ENCODE measurements at places on chromosomes 13 and 19. TPM values are rescaled to one million over a fixed set of nuclear protein-coding genes. Genes with fewer than 3 reads are reported as not detected.
A peak's percentile ranks its signal among the peaks of the same experiment; 100 is the strongest.

GRCh38 chr13:74040200-74040599 is 94.0 kb downstream of the KLF12 start:
- peak; percentile 1 for DNase-seq

GRCh38 chr13:99356262-99357091 is 49.3 kb upstream of the GPR183 start:
- no peak for DNase-seq

DNA sequence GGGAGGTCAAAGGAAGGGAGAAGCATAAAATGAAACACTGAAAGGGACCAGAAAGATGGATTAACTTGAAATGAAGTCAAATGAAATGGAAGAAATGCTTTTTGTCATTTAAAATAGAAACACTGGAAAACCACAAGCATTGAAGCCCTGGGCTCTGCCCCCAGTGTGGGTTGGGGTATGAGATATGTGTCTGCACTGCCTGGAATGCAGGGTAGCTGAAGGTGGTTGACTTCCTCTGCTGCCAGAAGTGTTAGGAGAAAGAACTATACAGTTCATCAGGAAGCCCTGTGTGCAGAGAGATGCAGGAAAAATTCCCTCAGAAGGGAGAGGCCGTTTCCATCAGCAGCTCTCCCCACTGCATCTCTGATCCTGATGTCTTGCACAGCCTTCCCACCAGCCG is 69.2 kb downstream of the DHRS12 start:
- no peak for DNase-seq

GRCh38 chr13:113465300-113465699 is 12.0 kb upstream of the ADPRHL1 start:
- DNase-seq, result no peak

DNA sequence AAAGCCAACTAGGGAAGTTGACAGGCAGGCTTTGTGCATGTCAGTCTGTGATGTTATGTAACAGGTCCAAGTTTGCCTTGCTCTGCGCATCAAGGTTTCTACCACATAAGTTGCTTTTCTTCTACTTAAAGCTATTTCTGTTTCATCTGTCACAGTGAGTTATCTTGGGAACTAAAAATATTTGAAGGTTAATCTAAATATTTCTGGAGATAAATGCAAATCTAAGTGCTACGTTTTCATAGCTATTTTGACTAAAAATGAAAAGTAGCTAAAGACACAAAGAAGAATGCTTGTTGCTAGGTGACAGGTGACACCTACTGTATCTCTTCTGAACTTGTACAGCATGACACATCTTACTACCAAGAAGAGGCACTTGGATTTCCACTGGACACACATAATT is 135.6 kb downstream of the KLF12 start:
- DNase-seq, result no peak

DNA sequence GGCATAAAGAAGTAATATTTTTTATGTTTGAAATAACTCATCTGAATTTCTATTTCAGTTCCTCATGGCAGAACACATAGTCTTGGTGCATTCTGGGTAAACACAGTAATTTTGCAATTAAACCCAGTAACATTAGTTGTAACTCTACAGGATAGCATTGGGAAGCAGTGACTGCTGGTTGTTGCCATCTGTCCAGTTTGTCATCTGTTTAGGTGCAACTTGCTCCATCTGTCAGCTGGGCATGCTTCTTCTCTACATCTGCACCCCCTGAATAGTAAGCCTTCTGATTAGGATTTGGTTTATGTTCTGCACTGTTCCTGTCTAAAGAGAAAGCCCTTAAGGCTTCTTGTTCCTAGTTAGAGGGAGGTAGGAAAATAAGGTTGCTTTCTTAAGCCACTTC is 63.5 kb upstream of the CSNK1A1L start:
- no peak for DNase-seq

DNA sequence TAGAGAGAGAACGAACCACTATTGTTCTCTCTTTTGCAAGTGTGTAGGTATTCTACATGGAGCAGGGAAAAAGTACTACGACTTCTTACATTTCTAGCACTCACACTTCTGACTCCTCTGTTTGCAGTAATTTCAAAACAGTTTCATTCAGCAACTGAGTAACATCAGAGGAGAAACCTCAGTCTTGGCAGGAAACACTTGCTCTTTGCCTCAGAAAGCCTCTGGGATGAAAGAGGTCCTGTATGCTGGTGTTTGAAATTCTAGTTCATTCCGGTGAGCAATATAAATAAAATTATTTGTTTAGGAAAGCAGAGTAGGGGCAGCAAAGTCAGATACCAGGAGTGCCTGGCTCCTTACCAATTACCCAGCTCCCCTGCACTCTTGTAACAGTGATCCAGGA is 595.5 kb downstream of the TBC1D4 start:
- no peak for DNase-seq

DNA sequence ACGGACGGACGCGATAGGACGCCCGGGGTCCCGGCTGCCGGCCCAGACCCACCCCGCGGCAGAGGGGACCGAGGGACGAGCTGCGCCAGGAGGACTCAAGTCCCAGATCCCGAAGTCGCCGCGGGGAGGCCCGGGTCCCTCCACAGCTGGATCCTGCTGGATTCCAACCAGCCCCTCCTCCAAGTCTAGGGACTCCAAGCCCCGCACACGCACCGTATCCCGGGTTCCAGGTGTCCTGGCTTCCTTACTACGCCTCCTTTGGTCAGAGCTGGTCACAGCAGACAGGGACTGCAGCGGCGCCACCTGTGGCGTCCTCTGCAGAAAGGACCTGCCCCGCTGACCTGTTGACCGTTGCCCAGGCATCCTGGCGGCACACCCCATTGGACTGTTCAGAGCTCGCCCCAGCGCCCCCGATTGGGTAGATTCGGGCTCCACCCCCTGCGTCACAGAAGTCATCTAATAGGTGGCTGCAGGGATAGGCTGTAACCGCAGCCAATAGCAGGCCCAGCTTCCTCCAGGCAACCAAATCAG is 29.0 kb upstream of the ZNF709 start:
- no peak for DNase-seq

DNA sequence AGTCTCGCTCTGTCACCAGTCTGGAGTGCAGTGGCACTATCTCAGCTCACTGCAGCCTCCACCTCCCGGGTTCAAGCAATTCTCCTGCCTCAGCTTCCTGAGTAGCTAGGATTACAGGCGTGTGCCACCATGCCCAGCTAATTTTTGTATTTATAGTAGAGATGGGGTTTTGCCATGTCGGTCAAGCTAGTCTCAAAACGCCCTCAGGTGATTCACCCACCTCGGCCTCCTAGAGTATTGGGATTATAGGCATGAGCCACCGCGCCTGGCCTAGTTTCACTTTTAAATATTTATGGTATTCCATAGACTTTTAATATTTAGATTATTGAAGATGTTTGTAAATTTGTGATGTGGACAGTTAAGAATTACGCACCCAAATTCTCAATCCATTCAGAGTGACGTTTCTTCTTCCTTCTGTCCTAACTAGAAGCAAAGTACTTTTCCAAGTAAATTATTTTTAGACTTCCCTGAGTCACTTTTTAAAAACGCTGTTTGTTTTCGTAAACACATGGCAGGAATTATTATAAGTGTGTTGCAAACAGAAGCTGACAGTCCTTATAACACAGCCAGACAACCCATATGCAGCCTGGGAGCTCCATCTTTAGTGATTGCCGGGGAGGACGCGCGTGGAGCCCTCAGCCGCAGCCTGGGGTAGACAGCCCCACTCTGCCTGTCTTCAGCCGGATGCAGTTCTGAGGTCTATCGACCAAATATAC is 131.7 kb downstream of the ATP11A start:
- no peak for DNase-seq

- no peak for DNase-seq
These were observed 697.2 kb downstream of the EFNB2 start for GRCh38 chr13:105838231-105838630.

GRCh38 chr19:15445807-15446376 is 3.9 kb downstream of the WIZ start:
- no peak for DNase-seq

DNA sequence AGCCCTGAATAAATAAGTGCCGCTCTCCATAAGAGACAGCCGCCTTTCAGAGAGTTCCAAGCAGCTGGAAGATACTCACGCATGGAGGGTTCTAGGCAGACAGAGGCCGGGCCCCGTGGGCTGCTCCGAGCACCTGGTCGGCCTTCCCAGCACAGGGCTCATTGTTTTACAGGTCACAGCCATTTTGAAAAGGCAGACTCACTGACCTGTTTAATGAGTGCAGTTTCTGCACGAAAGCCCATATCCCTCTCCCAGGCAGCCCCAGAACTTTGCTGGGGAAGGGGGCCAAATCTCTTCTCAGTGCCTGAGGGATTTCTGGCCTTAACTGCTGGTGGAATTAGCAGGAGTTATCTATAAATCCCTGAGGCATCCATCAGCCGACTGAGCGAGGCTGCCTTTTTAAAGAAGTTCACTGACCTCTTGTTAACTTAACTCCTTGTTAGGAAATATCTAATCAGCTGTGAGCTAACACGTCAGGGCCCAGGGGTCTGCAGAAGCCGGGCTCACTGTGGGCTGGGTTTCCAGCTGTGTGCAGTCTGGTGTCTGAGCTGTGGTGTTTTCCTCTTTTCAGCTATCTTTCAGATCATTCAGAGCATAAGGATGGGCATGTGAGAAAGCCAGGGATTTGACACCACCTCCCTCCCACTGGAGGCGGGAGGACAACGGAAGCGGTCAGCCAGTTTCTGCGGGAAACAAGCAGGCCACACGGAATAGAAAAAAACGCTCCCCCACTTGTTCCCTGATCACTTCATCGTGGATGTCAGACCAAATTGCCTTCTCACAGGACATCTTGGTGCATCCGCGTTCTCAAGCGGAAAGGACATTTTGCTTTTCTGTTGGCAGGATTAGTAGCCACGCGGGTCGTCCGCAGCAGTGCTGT is 23.3 kb downstream of the SERP2 start:
- DNase-seq, result no peak

GRCh38 chr13:99655351-99656091 is 154.2 kb downstream of the TM9SF2 start:
- peak; percentile 98 for DNase-seq

DNA sequence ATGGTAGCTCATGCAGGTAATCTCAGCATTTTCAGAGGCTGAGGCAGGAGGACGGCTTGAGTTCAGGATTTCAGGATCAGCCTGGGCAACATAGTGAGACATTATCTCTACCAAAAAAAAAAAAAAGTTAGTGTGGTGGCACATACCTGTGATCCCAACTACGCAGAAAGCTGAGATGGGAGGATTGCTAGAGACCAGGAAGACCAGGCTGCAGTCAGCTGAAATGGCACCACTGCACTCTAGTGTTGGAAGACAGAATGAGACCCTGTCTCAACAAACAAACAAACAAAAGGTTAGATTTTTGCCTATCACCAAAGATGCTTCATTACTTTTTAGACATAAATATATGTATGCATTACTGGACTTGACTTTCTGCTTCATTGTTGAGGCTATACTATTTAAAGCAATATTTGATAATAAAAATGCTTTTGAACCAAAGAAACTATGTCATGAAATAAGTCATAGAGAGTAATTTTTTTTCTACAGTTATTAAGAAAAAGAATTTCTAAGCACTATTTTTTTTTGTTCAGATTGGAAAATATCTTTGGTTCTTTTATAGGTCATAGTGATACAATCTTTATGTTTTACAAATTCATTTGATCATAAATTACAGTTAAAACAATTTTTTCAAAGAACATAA is 1180.1 kb upstream of the ATXN8OS start:
- peak; percentile 38 for DNase-seq

GRCh38 chr13:113664751-113665596 is 2.0 kb upstream of the GRK1 start:
- no peak for DNase-seq

GRCh38 chr13:65914716-65915115 is 1315.4 kb downstream of the PCDH9 start:
- DNase-seq, result no peak

DNA sequence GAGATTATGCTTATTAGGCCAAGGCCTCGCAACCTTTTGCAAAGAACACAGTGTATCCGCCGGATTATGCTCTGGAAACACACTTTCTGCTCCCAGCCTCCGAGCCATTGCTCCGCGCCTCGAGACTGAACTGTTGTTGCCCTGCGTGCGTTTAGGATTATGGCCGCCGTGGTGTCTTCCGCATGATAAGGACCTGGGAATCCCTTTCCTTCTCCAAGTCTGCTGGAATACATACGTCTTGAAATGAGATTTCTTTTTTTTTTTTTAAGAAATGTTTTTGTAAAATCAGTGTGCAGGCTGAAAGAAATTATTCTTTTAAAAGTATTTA is 89.8 kb upstream of the SOX1 start:
- no peak for DNase-seq

- DNase-seq, result no peak
These were observed 11.1 kb downstream of the MAMSTR start for GRCh38 chr19:48708471-48708870.

- no peak for DNase-seq
These were observed 9.9 kb upstream of the POP4 start for GRCh38 chr19:29596080-29596727.

DNA sequence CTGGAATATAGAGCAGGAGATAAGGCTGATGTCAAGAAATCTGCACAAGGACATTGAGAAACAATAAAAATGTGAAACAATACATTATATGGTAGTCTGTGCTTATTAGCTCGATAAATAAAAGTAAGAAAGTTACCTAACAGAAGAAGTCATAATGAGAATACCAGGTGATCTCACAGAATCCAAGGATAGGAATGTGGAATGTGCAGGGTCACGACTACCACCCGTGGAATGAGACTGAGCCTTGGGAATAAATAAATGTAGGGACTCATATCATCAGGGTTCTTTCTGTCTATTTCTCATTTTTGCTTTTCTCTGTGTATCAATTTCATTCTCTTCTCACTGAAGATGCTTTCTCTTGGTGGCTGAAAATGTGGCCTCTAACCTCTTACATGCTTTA is 26.0 kb upstream of the KBTBD7 start:
- no peak for DNase-seq

GRCh38 chr13:27917121-27917947 is 2.5 kb upstream of the PDX1 start:
- no peak for DNase-seq

DNA sequence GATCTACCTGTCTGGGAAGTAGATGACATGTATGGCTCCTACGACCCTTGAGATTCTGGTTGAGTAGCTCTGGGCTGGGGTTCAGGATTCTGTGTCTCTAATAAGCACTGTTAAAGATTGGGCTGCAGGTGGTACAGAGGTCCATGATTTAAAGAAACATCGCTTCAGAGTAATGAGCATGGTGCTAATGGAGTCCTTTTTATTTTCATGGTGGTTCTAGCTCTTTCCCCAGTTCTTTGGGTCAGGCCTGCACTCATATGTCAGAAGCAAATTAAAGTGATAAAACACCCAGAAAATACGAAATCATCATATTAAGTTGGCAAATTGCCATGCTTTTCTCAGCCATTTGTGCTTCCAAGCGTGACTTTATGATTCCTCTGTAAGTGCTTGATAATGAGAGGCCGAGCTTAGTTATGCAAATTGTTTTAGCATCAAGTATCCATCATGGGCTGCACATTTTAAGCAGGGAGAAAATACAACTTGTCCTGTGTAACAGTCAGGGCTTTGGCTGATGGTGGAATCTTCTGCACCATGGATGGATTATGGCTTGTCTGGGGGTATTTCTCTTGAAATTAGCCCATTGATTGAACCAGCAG is 45.1 kb downstream of the MTUS2 start:
- no peak for DNase-seq

The LRP3 gene
- 53.6 TPM for total RNA-seq

The ZNF835 gene
- total RNA-seq, result not detected

The ASPDH gene
- total RNA-seq, result not detected

The ZNF571 gene
- total RNA-seq, result 0.84 TPM

The SULT2A1 gene
- total RNA-seq, result not detected

The TTC9B gene
- total RNA-seq, result not detected

The DOCK6 gene
- total RNA-seq, result 8.7 TPM

The ZNF229 gene
- 22.4 TPM for total RNA-seq

The ZSCAN4 gene
- total RNA-seq, result not detected

The DAND5 gene
- total RNA-seq, result not detected

The VWA8 gene
- total RNA-seq, result 9.9 TPM

The CAPS gene
- 6.1 TPM for total RNA-seq

The ELSPBP1 gene
- total RNA-seq, result not detected
